KBM-7 (cell line): ENCODE measurements at places on chromosomes 5 and 9.

DNA sequence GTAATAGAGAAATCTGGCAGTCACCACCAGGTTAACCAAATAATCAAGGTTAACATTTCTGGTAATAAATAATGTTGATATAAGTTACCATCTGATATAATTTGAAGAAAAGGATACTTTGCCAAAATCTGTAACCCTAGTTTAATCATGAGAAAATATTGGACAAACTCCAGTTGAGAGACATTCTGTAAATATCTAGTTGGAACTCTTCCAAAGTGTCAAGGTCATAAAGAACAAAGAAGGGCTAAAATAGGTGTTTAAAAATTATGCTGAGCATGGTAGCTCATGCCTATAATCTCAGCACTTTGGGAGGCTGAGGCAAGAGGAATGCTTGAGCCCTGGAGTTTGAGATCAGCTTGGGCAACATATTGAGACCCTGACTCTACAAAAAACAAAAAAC, 253.3 kb downstream of the MRPS30 start:
- no peak for DNase-seq

DNA sequence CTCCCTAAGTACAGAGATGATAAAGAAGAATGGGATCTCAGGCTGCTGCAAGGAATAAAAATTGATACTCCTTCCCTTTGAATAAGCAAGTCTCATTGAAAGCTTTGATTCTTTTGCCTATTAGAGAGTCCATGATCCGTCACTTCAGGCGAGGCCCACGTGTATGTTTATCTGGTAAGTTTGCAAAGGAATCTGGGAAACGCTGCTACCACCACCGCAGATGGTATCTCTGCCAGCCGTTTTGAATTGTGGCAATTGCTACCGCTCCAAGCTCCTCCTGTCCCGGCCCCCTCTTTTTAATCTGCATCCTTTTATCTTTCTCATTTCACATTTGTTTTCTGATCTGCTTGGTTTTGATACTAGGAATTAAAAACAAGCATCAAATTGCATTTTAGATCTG, 42.9 kb upstream of the GRIA1 start:
- no peak for DNase-seq

- DNase-seq = no peak
These were observed 69.4 kb downstream of the LMNB1 start for GRCh38 chr5:126846344-126846743.

DNA sequence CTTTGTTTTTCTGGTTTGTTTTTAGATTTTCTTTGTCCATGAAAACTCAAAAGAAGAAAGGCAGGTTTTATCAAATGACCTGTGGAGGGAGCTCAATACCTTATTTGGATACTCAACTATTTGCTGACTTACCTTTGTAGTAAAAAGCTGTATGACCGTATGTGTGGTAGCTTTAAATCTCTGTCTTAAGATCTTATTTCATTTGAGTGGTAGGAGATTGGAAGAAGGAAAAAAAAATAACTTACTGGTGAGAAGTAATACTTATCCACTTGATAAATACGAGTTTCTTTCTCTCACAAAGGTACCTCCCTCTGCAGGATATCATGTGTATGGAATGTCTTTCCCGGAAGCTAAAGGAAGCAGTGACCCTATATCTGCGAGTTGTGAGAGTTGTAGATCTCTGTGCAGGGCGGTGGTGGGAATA, 15.0 kb downstream of the FBXO38 start:
- no peak for DNase-seq

DNA sequence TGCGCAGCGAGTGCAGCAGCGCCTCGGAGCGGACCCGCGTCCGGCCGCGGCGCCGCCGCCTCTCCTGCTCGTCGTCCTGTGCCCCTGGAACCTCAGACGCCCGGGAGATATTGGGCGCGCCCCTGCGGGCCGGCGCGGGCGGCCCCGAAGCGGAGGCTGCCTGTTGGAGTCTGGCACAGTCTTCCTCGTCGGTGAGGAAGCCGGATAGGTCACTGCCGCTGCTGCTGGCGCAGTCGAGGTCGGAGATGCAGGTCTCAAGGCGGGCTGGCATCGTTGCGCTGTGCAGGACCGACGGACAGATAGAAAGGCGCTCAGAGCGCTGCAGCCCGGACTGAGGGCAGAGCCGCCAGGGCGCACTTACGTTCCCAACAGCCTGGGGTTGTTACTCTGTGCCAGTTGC, 344 bp downstream of the NEUROG1 start:
- DNase-seq = no peak

DNA sequence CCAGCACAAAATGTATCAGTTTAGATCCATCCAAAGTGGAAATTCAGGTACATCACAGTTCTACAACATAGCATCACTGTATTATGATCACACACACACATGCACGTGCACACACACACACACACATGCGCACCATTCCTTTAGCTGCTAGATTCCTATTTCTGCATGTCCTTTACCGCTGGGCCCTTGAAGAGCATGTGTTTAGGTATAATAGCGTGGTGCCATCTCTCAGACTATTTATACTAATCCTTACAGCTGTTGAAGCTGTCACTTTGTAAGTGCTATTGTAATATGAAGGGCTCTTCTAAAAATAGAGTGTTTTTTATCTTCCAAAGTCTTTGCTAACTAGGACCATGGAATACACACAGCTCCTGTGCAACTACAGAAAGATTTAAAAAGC, 308.8 kb upstream of the TRPC7 start:
- DNase-seq = no peak

DNA sequence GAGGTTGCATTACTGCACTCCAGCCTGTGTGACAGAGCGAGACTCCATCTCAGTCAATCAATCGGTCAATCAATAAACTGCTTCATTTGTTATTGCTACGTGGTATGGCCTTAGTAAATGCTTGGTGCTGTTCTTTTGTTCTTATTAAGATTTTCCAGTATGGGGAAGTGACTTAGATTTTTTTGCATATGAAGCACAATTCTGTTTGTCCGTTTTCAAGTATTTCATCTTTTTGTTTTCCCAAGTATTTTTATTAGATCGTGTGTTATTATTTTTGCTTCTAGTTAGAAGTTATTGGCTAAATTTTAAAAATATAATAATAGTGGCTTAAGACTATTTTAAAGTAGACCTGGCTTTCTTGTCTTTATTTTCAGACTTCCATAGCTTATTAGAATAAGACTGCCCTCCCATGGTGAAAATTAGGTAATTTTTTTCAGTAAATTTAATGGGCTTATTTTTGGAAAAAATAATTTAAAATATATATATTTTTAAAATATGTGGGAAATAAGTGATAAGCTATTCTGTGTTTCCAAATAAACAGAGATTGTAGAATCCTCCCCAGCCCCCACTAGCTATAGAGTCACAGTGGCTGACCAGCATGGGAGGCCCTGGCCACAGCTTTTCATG, 14.7 kb upstream of the OMD start:
- DNase-seq = peak; percentile 14

- no peak for DNase-seq
These were observed 16.1 kb downstream of the PDLIM4 start for GRCh38 chr5:132273631-132274030.

GRCh38 chr9:69097064-69097463, 61.5 kb downstream of the FXN start:
- no peak for DNase-seq

DNA sequence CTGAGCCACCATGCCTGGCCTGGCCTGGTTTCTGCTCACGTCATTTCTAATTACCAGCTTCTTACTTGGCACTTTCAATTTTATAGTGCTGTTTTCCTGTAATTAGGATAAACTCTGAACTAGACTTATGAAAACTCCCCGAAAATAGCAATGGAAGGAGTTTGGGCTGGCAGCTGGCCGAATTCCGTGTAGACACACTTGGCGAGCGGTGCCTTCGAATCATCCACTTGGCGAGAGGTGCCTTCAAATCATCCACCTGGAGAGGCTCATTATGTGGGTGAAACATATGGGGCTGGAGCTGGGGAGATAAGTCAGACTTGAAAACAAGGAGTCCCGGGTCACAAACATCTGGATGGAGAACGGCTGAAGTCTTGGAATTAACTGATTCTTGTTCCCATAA, 203.7 kb downstream of the ROR2 start:
- no peak for DNase-seq

- no peak for DNase-seq
These were observed 9.6 kb downstream of the ACSL6 start for GRCh38 chr5:132001647-132002561.

- no peak for DNase-seq
These were observed 220.8 kb upstream of the RFX3 start for GRCh38 chr9:3746296-3747275.

DNA sequence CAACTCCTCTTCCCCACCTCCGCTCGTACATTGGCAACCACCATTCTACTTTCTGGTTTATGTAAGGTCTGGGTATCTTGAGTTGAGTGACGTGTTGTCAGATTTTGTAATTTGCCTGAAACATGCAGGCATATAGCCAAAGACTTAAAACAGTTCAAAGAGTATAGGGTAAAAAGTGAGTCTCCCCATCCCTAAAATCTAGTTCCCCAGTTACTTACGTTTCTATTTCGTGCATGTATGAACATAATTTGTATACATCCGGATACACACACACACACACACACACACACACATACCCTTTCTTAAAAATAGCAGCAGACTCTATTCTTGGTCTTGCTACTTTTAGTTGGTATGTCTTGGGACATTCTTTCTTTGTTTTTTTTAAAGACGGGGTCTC, 915 bp downstream of the HSDL2 start:
- peak; percentile 60 for DNase-seq

- no peak for DNase-seq
These were observed 124.9 kb downstream of the TMEM161B start for GRCh38 chr5:88143693-88144218.

- DNase-seq = no peak
These were observed 22.7 kb upstream of the MROH2B start for GRCh38 chr5:41093803-41094202.

DNA sequence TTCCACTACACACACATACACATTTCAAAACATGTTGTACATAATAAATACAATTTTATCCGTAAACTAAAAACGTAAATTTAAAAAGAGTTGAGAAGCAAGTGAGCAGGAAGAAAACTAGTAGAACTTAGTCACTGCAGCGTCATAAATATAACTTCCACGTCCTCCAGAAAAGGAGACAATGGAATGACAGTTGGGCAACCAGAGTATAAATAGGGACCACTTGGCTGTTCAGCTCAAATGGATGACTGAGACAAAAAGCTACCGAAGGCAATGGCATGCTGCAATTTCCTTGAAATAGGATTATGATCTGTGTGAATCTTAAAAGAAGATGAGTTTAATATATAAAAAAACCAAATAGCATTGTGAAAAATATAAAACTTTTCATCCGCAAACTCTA, 438.5 kb upstream of the RGMB start:
- no peak for DNase-seq

- DNase-seq = no peak
These were observed 166.9 kb upstream of the MPDZ start for GRCh38 chr9:13446286-13446937.

DNA sequence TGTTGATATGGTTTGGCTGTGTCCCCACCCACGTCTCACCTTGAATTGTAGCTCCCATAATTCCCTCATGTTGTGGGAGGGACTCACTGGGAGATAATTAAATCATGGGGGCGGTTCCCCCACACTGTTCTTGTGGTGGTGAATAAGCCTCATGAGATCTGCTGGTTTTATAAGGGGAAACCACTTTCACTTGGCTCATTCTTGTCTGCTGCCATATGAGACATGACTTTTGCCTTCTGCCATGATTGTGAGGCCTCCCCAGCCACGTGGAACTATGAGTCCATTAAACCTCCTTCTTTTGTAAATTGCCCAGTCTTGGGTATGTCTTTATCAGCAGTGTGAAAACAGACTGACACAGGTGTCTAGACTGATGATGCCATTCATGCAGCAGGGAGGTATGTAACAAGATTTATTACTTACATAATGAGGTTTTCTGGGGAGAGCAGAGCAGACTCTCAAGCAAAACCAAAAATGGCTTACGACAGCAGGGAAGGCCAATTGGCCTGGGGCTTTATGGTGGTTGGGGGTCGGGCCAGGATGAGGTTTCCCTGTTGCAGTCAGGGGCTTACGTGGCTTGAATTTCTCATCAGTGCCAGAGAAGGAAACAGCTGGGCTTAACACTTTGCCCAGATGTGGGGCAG, 9.5 kb upstream of the COMMD10 start:
- DNase-seq = peak; percentile 77

GRCh38 chr5:43312699-43313034, 545 bp downstream of the HMGCS1 start:
- DNase-seq = no peak

DNA sequence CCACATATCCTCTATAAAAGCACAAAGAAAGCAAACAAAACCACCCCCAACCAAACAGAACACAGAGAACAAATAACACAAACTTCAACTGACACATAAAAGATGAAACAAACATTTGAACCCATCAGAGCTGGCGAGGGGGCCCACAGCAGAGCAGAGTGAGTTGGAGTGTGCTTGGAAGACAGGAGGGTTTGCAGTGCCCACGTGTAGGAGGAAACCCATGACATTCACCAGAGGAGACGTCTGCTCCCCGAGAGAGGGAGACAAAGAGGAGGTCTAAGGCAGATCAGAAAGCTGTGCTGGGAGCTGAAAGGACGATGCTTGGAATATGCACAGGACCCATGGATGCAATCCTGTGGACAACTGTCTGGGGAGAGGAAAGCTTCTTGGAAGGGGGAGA, 27.0 kb downstream of the MRPL36 start:
- peak; percentile 33 for DNase-seq

- DNase-seq = no peak
These were observed 40.2 kb upstream of the ROPN1L start for GRCh38 chr5:10401498-10401897.

- no peak for DNase-seq
These were observed 32.8 kb downstream of the RAPGEF1 start for GRCh38 chr9:131707050-131707449.

- DNase-seq = no peak
These were observed 53.7 kb upstream of the ZBTB43 start for GRCh38 chr9:126750941-126751725.

DNA sequence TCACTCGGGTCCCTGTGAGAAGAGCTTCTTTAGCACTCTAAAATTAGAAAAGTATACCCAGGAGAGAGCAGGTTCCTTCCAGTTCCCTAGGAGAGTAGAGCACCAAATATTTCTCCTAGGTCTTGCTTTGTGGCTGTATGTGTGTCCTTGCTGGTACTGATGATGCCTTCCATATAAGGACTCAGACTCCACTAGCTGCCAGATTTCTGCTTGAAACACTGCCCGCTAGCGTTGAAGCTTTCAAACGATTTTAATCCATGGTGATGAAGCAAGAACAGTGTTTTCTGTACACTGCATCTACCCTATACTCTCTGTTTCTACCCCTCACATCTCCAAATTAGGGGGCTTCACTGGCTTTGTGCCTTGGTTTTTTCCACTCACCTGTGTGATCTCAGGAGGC, 2.4 kb upstream of the SMC2 start:
- DNase-seq = peak; percentile 38

DNA sequence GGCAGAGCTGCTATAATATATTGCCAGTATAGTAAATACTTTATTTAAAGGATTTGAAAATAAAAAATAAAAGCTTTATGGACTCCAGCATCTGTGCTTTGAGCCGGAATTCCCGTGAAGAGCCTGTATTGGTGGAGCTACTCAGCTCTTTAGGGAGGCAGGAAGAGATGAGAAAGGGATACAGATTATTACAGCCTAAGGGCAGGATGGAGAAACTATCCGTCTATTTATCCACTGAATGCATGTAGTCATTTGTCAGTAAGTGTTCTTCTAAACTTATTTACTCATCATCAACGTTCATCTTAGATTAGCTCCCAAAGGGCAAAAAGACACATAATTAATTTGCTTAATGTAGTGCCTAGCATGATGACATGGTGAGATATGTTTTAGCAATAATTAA, 48.4 kb downstream of the SLC1A1 start:
- DNase-seq = no peak

GRCh38 chr9:113603048-113603375, 139.5 kb downstream of the RGS3 start:
- DNase-seq = no peak
